Large intestine (tissue), 12 donors: ENCODE measurements at places on chromosomes 11 and 22.

- no peaks in the 10 kb centered on the region for H3K36me3 ChIP-seq
- no peak for DNase-seq
- no peaks in the 10 kb centered on the region for H3K27me3 ChIP-seq
- no peaks in the 10 kb centered on the region for H3K4me1 ChIP-seq
- H3K27ac ChIP-seq = no peak overlapping the region
Observed at GRCh38 chr11:94656968-94657367, 89.8 kb downstream of the PIWIL4 start.

DNA sequence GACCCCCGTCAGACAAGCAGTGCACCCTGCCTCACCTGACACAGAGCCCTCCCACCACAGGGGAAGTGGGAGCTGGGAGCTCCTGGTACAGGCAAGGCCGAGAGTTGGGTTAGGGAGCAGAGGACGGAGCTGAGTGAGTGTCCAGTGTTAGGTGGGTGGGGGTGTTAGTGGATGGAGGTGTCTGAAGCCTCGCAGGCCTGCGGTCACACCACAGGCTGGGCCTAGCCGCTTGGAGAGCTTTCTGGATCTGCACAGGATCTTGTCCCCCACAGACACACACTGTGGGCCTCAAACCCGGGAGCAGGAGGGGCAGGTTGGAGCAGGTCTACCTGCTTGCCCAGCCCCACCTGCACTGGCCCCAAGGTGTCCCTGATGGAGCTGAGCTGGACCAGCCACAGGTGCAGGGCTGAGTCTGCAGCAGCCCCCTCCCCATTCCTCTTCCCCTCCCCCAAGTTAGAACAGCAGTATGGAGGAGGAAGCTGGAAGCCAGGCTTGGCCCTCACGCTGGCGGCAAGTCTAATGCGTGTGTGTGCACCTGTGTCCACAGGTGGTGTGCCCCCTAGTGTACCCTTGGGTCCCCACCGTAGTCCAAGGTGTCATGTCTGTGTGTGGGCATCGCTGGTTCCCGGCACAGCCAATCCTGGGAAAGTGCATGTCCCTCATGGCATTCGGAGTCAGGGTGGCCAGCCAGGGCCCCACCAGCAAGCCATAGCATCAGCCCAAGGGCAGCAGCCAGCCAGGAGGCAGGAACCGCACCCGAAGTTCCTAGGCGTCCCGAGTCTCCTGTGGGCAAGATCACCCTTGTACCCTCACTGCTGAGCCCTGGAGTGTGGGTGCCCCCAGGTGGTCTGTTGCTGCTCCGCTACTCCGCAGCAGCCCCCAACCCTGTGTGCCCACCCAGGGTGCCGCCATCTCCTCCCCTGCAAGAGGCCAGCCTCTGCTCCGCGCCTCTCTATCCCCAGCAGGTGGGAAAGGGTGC lies 2.0 kb upstream of the GATD1 start:
- no peak overlapping the region for H3K4me3 ChIP-seq
- no peak for DNase-seq
- H3K36me3 ChIP-seq = peaks cover 20% of the 10 kb centered on the region

GRCh38 chr11:70200212-70200844 lies 2.8 kb upstream of the FADD start:
- peaks cover 3% of the 10 kb centered on the region for H3K27me3 ChIP-seq
- peaks cover 5% of the 10 kb centered on the region for H3K36me3 ChIP-seq
- H3K4me1 ChIP-seq = peaks cover 12% of the 10 kb centered on the region
- no peak for DNase-seq

- no peak overlapping the region for H3K27ac ChIP-seq
- no peaks in the 10 kb centered on the region for H3K27me3 ChIP-seq
- peaks cover 52% of the 10 kb centered on the region for H3K36me3 ChIP-seq
- no peak overlapping the region for H3K4me3 ChIP-seq
Observed at GRCh38 chr11:94593030-94593429, 25.9 kb downstream of the PIWIL4 start.

DNA sequence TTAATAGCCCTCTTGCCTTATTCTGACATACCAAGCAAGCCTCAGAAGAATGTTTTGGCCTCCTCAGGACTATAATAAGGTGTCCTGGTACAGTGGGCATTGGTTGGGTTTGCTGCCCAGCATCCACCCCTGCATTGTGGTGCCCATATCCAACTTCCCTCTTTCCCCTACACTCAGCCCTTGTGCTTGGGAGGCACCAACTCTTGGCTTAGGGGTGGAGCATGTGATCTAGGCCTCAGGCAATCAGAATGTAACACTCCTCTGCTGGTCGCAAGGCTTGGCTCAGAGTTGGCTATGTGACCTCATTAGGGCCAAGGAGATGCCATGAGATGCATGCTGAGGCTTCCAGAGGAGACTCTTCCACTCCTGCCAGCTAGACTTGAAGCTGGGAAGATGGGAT lies 123.0 kb downstream of the CSNK2A3 start:
- no peak overlapping the region for H3K27ac ChIP-seq
- peaks cover 7% of the 10 kb centered on the region for H3K27me3 ChIP-seq
- DNase-seq = no peak

DNA sequence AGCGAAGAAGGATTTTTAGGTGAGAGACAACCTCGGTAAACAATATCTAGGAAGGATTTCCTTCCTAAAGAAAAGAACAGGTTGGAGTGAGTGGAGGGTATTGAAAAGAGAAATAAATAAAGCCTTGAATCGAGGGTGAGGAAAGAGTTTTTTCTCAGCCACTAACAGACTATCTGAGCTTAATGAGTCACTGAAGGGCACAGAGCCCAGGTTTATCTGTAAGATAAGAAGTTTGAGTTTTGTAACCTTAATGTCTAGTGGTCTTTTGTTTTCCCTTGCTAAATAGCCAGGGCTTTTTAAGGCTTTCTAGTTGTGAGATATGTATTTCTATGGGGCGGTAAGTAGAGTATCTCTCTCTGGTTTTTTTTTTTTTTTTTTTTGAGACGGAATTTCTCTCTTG lies 394.5 kb upstream of the KIRREL3 start:
- H3K27ac ChIP-seq = no peak overlapping the region
- no peaks in the 10 kb centered on the region for H3K27me3 ChIP-seq
- H3K36me3 ChIP-seq = no peaks in the 10 kb centered on the region
- no peak overlapping the region for H3K4me3 ChIP-seq
- peak; percentile 23 for DNase-seq
- H3K4me1 ChIP-seq = no peaks in the 10 kb centered on the region
